ENCODE measurements at places on chromosomes 6 and 20. TPM values are rescaled to one million over a fixed set of nuclear protein-coding genes. Genes with fewer than 3 reads are reported as not detected.
A peak's percentile ranks its signal among the peaks of the same experiment; 100 is the strongest.

DNA sequence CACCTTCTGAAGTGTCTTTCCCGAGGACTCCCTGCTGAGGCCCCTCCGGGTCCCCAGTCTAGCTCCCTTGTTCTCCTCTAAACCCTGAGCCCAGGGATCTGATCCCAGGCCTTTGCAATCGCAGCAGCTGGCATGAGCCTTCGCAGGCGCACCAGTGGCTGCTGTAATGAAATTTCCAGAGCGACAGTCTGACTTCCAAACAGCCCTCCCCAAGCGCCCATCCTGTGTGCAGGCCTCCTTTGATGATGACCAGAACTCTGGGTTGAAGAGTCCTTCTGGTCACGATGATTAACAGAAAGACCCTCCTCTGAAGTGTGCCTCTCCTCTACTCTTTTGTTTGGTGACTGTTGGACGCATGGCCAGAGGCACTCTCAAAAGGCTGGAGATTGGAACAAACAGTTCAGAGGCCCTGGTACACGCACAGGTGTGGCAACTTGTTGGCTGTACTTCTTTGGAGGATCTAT is 89.1 kb upstream of the MPC1 start:
- H3K4me3 ChIP-seq, result no peak overlapping the region
- peaks cover 2% of the 10 kb centered on the region for H3K4me1 ChIP-seq
- H3K27ac ChIP-seq, result no peak overlapping the region
- no peak for DNase-seq
- H3K36me3 ChIP-seq, result peaks cover 27% of the 10 kb centered on the region
- no peaks in the 10 kb centered on the region for H3K27me3 ChIP-seq

DNA sequence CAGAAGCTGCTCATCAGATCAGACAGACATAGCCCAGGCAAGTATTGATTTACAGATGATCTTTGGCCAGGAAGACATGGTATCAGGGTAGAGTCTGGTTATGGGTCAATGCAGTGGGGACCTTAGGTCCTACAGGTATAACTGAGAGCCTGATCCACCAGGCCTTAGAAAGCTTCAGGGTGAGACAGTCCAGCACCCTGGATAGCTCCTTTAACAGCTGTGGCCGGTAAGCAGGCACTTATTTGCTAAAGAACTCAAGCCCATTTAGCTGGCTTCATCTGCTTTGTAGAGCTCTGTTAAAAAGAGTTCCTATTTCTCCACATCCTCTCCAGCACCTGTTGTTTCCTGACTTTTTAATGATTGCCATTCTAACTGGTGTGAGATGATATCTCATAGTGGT is 39.6 kb downstream of the ESR1 start:
- no peak overlapping the region for H3K27ac ChIP-seq
- H3K27me3 ChIP-seq, result no peaks in the 10 kb centered on the region
- no peaks in the 10 kb centered on the region for H3K36me3 ChIP-seq

The CASP8AP2 gene
- 15.0 TPM for total RNA-seq

The ARFRP1 gene
- total RNA-seq, result 46.7 TPM

GRCh38 chr6:27419363-27419762 is 30.8 kb downstream of the ZNF391 start:
- no peak for DNase-seq
- H3K27me3 ChIP-seq, result no peaks in the 10 kb centered on the region
- no peaks in the 10 kb centered on the region for H3K36me3 ChIP-seq
- H3K4me1 ChIP-seq, result no peaks in the 10 kb centered on the region

GRCh38 chr6:37004044-37004980 is 1.1 kb upstream of the FGD2 start:
- H3K4me3 ChIP-seq, result no peak overlapping the region
- no peak overlapping the region for H3K27ac ChIP-seq
- no peaks in the 10 kb centered on the region for H3K4me1 ChIP-seq
- peaks cover 9% of the 10 kb centered on the region for H3K27me3 ChIP-seq
- H3K36me3 ChIP-seq, result no peaks in the 10 kb centered on the region
- no peak for DNase-seq

- H3K4me3 ChIP-seq, result no peak overlapping the region
- no peaks in the 10 kb centered on the region for H3K4me1 ChIP-seq
- H3K27ac ChIP-seq, result no peak overlapping the region
- no peak for DNase-seq
Observed at GRCh38 chr20:38863024-38863851, 57.7 kb downstream of the PPP1R16B start.

GRCh38 chr6:89281779-89282246 is 33.3 kb downstream of the GABRR2 start:
- H3K36me3 ChIP-seq, result no peaks in the 10 kb centered on the region
- peaks cover 9% of the 10 kb centered on the region for H3K27me3 ChIP-seq
- no peak overlapping the region for H3K27ac ChIP-seq

The RPP21 gene
- total RNA-seq, result 47.5 TPM

DNA sequence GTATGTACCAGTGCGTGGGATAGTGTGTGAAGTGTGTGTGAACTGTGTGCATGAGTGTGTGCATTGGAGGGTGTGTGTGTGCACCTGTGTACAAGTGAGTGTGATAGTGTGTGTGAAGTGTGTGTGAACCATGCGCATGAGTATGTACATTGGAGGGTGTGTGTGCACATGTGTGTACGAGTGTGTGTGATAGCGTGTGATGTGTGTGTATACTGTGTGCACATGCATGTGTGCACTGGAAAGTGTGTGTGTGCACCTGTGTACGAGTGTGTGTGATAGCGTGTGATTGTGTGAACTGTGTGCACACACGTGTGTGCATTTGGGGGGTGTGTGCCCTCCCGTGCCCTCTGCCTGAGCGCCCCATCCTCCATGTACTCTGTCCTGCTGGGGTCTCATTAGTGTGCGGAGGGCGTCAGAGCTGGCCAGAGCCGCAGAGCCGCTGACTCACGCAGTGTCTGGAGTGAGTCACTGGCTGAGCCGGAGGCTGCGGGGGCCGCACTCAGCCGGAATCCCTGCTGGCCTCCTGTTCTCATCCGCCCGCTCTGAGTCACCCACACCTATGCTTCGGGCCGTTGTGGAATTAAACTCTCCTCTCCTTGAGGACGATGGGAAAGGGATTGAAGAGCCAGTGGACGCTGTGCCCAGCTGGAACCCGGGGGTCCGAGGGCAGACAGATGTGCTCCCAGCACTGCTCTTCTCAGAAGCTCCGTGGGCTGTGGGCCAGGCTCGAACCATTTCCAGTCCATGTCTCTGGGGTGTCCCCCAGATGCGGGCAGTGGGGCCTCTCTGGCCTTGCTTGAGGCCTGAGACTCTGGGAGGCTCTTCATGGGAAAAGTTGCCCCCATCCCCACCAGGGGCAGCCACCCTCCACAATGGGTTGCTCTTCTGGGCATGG is 27.3 kb upstream of the STX16 start:
- peak; percentile 94 for DNase-seq
- H3K27ac ChIP-seq, result no peak overlapping the region
- H3K4me1 ChIP-seq, result peaks cover 30% of the 10 kb centered on the region
- H3K36me3 ChIP-seq, result no peaks in the 10 kb centered on the region

GRCh38 chr6:113221850-113222249 is 635.3 kb upstream of the MARCKS start:
- peaks cover 3% of the 10 kb centered on the region for H3K4me1 ChIP-seq
- no peaks in the 10 kb centered on the region for H3K27me3 ChIP-seq
- DNase-seq, result no peak
- no peak overlapping the region for H3K27ac ChIP-seq
- peaks cover 2% of the 10 kb centered on the region for H3K36me3 ChIP-seq
- no peak overlapping the region for H3K4me3 ChIP-seq

- H3K36me3 ChIP-seq, result no peaks in the 10 kb centered on the region
- no peaks in the 10 kb centered on the region for H3K4me1 ChIP-seq
- H3K27me3 ChIP-seq, result no peaks in the 10 kb centered on the region
- no peak for DNase-seq
- H3K4me3 ChIP-seq, result no peak overlapping the region
Observed at GRCh38 chr6:87391334-87391733, 16.4 kb upstream of the CFAP206 start.

The OR12D3 gene
- not detected for total RNA-seq

The DLGAP4 gene
- total RNA-seq, result 125 TPM

The LHFPL5 gene
- not detected for total RNA-seq

The SNAI1 gene
- total RNA-seq, result 13.0 TPM

- H3K4me3 ChIP-seq, result no peak overlapping the region
- peaks cover 50% of the 10 kb centered on the region for H3K27me3 ChIP-seq
- H3K36me3 ChIP-seq, result peaks cover 2% of the 10 kb centered on the region
- DNase-seq, result no peak
Observed at GRCh38 chr20:58213121-58213520, 15.3 kb downstream of the ANKRD60 start.

- DNase-seq, result no peak
- H3K27me3 ChIP-seq, result peaks cover 5% of the 10 kb centered on the region
- no peaks in the 10 kb centered on the region for H3K36me3 ChIP-seq
- H3K4me3 ChIP-seq, result no peak overlapping the region
Observed at GRCh38 chr6:34027939-34028441, 117.9 kb downstream of the GRM4 start.

- H3K4me1 ChIP-seq, result peaks cover 42% of the 10 kb centered on the region
- peak overlapping the region; percentile 98 for H3K4me3 ChIP-seq
- H3K36me3 ChIP-seq, result no peaks in the 10 kb centered on the region
- no peak for DNase-seq
Observed at GRCh38 chr6:53796791-53797190, 2.0 kb downstream of the LRRC1 start.

The LRRC1 gene
- total RNA-seq, result 7.4 TPM

DNA sequence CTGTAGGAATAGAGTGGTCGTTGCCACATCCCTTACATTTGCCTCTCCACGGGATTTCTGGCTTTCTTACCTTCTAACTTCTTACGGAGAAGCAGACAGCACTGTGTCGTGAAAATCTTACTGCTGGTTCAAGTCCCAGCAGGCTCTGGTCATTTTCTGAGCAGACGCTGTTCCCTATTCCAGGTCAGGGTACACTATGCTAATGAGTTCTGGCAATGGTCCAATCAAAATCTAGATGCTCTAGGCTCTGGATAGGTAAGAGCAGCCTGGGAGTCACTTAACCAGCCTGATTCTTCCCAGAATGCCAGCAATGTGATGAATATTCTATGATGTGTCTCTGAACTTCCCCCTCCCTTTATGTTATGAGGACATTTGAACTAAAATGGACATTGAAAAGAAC is at the start of gene GCM1:
TSS of gene GCM1 (minus strand) at position 158 of the 400 bp plus-strand sequence. CDS start 3,209 bp downstream, outside the sequence.
- peaks cover 22% of the 10 kb centered on the region for H3K27me3 ChIP-seq
- H3K4me3 ChIP-seq, result no peak within 1 kb of the TSS
- no peak within 1 kb of the TSS for H3K27ac ChIP-seq
- H3K36me3 ChIP-seq, result no peaks in the 10 kb centered on the region
- H3K4me1 ChIP-seq, result no peaks in the 10 kb centered on the region

DNA sequence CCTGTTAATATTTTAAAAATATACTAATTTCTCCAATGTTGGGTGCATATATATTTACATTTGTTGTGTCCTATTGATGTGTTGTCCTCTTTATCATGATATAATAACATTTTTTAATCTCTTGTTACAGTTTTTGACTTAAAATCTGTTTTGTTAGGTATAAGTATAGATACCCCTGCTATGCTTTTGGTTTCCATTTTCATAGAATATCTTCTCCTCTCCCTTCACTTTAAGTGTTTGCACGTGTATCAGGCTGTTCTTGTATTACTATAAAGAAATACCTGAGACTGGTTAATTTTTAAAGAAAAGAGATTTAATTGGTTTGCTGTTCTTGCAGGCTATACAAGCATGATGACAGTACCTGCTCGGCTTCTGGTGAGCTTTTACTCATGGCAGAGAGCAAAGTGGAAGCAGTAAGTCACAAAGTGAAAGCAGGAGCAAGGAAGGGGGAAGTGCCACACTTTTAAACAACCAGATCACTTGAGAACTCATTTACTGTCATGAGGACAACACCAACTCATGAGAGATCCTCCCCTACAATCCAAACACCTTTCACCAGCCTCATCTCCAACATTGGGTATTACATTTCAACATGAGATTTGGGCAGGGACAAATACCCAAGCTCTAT is 340.5 kb upstream of the SYNCRIP start:
- H3K4me3 ChIP-seq, result no peak overlapping the region
- H3K36me3 ChIP-seq, result no peaks in the 10 kb centered on the region
- H3K27me3 ChIP-seq, result no peaks in the 10 kb centered on the region
- H3K4me1 ChIP-seq, result no peaks in the 10 kb centered on the region
- no peak overlapping the region for H3K27ac ChIP-seq
- no peak for DNase-seq
